Progenitor cell of endocrine pancreas (in vitro differentiated cells): ENCODE measurements at places on chromosomes 11 and 22.

DNA sequence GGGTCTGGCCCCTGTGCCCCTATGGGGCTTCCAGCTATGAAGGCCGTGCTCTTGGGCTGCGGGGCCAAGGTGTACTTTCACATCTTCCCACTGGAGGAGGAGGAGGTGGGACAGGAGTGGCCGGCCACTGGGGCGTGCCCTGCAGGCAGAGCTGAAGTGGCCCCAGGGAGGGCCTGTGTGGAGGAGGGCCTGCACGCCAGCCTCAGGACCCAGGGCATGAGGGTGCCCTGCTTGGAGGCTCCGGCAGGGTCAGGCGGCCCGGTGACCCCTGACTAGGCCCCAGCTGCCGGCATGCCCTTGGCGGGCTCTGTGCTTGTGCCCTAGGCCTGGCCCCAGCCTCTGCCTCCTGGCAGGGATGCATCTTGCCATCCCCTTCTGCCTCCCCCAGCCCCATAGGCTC is 5.2 kb downstream of the PRR5 start:
- no peak for DNase-seq

DNA sequence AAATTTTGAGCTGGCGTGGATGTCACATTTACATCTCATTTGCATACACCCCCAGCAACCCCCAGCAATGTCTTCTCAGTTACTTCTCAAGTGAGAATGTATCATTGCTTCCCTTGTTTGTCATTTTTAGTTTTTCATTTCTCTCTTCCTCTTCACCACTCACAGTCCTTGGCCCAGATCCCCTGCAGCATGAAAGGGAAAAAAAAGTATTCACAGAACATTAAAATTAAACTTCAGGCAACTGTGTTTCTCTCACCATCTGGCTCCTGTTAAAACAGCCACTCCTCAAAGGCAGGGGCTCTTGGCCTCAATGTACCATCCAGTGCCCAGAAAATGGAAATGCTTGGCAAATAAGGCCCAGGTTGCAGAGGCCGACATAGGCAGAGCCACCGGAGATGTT is 126.8 kb downstream of the CTNND1 start:
- DNase-seq, result no peak

GRCh38 chr11:104965735-104966134 is 2.6 kb downstream of the CASP4 start:
- DNase-seq, result no peak

GRCh38 chr22:35330258-35330861 is 30.7 kb downstream of the TOM1 start:
- no peak for DNase-seq

GRCh38 chr11:126438691-126439090 is 83.2 kb downstream of the ST3GAL4 start:
- no peak for DNase-seq

GRCh38 chr11:14181121-14181520 is 177.9 kb downstream of the RRAS2 start:
- no peak for DNase-seq

- DNase-seq, result no peak
These were observed 2.8 kb upstream of the TSPO start for GRCh38 chr22:43148581-43148980.

DNA sequence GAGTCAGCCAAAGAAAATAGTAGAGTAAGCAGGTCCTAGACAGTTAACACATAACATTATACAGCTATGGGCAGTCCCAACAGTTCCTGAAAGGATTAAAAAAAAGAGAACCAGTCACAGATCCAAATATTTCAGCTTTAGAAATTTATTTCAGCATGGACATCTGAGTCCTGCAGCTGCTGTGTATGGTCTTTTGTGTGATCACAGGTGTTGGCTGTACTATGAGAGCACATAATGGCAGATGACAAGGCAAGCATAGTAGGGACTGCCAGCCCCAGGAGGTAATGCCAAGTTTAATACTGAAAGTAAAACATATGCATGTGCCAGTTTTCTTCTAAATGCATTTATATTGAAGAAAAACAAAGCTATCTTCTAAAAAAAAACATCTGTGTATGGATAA is 158.1 kb downstream of the GRIA4 start:
- DNase-seq, result no peak

GRCh38 chr11:127738771-127739286 is 738.3 kb upstream of the KIRREL3 start:
- DNase-seq, result no peak
